ENCODE measurements at places on chromosomes 1 and 21.

DNA sequence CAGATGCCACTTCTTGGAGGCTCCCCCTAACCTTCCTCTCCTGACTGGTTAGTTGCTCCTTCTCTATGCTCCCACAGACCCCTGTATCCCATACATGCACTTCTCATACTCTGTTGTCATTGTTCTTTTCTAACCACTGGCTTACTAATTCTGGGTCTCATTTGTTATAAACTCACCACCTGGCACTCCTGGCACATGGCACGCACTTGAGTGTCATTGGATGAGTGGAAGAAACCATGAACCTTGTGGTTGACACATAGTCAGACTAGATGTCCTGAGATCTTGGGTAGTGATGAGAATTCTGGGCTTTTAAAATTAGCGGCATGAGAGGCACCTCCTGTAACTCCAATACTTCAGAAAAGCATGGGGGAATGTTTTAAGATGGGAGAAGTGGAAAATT lies 49.3 kb downstream of the TRIM62 start:
- no peak for DNase-seq

DNA sequence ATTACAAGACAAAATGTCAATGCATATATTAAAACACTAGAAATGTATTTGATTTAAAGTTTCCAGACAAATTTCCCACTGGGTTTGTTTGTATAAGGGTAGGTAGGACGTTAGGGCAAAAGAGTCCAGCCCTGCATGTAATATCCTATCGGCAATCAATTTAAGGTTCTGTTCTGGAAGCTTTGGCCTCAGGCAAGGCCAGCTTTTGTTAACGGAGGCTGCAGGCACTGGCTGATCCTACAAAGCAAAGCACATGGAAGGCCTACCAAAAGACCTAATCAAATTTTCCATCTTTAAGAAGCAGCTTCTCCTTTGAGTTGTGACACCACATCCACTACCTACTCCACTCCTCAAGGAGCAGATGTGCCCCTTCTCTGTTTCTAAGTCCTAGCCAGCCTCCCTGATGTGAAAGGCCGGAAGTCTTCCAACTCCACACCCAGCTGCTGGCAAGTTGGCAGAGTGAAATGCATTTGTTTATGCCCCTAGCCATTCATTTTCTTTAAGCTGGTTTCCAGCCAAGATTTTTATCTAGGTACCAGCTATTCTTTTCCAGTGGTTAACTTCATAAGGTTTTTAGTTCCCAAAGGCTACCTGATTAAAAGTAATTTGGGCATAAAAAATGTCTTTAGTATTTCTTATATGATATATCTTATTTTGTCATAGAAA lies 452.6 kb downstream of the PTBP2 start:
- no peak for DNase-seq

GRCh38 chr1:16048573-16049189 lies 5.1 kb downstream of the CLCNKB start:
- DNase-seq = peak; percentile 18

GRCh38 chr1:201172326-201172725 lies 18.1 kb upstream of the TMEM9 start:
- DNase-seq = no peak

DNA sequence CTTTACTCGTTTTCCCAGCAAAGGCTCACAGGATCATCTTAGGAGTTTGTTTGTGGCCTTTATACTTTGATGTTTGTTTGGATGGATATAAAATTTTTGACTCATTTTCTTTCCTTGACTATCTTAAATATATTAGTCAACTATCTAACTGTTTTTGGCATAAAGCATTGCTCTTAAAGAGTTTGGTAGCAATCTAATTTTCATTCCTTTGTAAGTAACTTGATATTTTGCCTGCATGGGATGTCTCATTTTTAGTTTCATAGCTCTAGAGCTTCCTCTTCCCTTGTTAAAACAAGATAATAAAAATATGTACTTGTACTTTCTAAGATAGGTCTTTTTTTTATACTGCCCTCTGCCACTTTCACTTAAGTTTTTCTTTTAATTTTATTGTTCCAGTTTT lies 161.9 kb downstream of the MAGI3 start:
- no peak for DNase-seq

DNA sequence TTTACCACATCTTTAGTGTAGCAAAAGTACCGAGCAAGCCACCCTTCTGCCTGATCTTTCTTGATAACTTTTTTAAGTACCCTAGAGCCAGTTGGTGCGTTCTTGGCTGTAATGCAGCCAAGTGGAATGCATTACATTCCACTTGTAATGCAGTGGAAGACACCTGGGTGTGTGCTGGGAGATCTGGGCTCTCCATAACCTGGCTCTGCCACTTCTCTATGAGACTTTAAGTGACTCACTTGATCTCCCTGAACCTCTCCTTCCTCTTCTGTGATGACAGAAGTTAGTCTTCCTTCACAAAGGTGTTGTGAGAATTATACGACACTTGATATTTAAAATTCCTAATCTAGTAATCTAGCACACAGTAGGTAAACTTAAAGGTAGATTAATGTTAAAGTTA lies 35.3 kb upstream of the NFIA start:
- DNase-seq = no peak

- no peak for DNase-seq
Measured at GRCh38 chr1:65558215-65558614, 137.7 kb downstream of the LEPR start.

- no peak for DNase-seq
Measured at GRCh38 chr1:55284856-55285255, 69.7 kb upstream of the USP24 start.

DNA sequence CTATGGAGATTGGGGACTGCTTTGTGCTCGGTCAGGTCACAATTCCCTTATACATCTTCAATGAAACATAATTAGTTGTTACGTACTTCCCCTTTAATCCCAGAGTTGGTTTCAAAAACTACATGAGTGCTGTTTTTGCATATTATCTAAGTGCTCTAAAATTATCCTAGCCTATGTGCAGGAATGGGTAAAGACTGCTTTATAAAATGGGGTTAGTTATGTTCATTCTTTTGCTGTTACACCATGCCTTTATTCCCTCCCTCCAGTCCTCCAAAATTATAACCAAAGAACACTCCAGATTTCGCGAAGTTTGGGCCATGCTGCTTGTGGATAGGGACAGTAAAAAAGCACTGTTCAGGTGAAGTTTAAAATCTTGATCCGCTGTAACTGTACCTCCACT lies 173.9 kb upstream of the SNX7 start:
- no peak for DNase-seq

GRCh38 chr1:152758636-152759035 lies 811 bp downstream of the KPRP start:
- DNase-seq = no peak

GRCh38 chr1:11869650-11870207 lies 11.0 kb upstream of the NPPB start:
- no peak for DNase-seq
